ENCODE measurements at places on chromosomes 7 and 10.

GRCh38 chr10:123666318-123667236 is at the start of gene GPR26:
Gene GPR26, plus strand, starts transcription at chr10:123666355. Its CDS starts 53 bp downstream, at chr10:123666408.
- DNase-seq: no peak

DNA sequence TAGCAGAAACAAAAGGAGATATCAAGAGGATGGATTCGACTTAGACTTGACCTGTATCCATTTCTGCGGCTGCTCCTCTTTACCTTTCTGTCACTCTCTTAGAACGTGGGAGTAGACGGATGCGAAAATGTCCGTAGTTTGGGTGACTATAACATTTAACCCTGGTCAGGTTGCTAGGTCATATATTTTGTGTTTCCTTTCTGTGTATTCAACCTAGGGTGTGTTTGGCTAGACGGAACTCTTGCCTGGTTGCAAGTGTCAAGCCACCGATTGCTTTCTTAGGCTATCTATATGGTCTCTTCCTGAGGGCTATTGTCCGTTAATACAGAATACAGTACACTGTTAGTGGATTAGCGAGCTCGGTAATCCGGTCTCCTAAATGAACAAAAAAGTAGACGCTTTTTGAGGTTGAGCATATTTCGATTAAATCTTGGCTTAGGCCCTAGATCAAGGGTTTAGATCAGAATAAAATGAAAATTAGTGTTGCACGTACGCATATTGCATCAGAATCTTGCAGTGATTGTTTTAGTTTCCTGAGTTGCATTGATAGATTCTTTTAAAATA is 1.2 kb downstream of the PTEN start:
- no peak for DNase-seq

DNA sequence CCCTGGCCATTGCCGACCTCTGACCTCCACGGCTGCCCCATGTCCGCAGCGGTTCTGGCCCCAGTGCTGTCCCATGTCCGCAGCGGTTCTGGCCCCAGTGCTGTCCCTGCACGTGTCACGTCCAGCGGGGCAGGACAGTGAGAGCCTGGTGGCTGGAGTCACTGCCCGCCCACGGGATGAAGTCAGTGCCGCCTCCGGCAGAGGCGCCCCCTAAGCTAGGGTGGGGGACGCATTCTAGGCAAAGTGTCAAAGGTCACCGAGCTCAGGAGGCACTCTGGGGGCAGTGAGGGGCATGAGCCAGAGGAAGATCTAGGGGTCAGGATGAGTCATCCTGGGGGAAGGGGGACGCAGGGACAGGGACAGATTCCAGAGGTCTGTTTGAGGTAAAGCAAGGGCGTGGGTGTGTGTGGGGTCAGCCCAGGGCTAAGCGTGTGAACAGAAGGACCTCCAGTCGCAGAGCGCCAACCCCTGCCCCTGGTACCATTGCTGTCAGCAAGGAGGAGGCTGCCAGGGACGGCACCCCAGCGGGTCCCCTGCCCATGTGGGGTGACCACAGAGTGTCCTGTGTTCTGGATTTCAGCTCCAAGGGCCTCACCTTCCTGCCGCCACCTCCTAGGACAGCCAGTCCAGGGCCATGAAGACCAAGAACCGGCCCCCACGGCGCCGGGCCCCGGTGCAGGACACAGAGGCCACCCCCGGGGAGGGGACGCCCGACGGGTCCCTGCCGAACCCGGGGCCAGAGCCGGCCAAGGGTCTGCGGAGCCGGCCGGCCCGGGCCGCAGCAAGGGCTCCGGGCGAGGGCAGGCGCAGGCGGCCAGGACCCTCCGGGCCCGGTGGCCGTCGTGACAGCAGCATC is 665 bp downstream of the BHLHA15 start:
- no peak for DNase-seq

DNA sequence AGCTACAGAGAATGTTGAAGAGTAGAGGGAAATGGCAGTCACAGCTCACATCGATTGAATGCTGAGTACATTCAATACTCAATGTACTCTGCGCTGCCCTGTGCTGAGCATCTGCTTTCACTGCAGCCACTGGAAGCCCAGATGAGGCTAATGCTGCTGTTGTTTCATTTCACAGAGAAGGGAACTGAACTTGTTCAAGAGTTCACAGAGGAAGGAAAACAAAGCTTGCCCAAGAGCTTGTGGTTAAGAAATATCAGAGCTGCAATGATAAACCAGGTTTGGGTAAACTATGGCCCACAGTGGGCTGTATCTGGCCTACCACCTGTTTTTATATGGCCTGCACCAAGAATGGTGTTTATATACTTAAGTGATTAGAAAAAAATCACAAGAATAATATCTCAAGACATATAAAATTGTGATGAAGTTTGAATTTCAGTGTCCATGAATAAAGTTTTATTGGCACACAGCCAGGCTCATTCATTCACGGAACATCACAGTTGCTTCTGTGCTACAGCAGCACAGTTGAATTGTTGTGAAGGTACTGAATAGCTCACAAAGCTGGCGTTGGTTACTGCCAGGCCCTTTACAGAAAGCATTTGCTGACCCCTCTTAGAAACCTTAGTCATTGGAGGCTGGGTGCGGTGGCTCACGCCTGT is 64.1 kb downstream of the CFAP58 start:
- DNase-seq: no peak

- DNase-seq: peak; percentile 79
Measured at GRCh38 chr10:24952707-24953645, 570 bp upstream of the PRTFDC1 start.

DNA sequence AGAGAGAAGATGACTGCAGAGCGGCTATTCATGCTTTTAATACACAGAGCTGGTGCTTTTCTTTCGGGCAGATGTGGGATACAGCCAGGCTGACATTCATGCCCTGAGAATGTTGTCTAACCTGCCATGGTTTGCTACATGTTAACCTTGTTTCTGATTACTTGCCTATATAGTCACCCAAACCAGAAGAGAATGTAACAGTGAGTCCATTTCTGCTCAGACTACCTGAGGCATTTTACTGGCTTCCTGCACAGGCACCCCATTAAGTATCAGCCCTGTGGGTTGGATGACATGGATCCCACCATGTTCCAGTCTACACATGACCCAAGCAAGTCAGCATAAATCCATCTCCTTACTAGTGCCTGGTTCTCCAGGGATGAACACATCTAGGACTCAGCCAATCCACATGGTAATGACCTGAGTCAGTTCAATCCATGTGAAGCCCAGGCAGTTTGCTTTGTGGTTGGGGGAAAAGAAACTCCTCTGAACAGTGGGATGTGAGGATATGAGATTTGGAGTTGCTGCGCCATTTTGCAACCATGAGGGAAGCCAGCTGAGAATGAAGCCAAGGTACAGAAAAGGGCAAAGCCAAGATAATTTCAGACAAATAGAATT is 55.7 kb upstream of the MKX start:
- DNase-seq: no peak

- no peak for DNase-seq
Measured at GRCh38 chr7:5238500-5238899, 44.2 kb upstream of the SLC29A4 start.

DNA sequence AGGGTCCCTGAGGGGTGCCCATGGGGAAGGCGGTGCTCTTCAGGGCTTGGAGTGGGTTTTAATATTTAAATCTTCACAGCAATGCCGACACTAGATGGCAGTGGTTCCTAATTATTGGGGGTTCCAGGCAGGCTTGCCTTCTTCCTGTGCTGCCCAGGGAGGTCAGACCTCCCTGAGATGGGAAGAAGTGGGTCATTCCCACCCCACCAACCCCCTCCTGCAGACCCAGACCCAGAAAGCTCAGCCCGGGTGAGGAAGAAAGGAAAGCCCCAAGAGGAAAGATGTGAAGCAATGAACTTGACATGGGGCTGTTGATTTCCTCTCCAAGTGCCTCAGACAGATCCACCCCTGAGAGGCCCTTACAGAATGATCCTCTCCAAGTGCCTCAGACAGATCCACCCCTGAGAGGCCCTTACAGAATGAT is 85.1 kb upstream of the LANCL2 start:
- DNase-seq: peak; percentile 67

- no peak for DNase-seq
Measured at GRCh38 chr7:117767951-117768350, 105.3 kb downstream of the CTTNBP2 start.

- DNase-seq: no peak
Measured at GRCh38 chr10:122878799-122879338, 512 bp downstream of the FAM24B start.

GRCh38 chr7:35969066-35969465 is 168.2 kb downstream of the SEPTIN7 start:
- no peak for DNase-seq

GRCh38 chr10:65628493-65629139 is 1297.2 kb upstream of the LRRTM3 start:
- DNase-seq: no peak

DNA sequence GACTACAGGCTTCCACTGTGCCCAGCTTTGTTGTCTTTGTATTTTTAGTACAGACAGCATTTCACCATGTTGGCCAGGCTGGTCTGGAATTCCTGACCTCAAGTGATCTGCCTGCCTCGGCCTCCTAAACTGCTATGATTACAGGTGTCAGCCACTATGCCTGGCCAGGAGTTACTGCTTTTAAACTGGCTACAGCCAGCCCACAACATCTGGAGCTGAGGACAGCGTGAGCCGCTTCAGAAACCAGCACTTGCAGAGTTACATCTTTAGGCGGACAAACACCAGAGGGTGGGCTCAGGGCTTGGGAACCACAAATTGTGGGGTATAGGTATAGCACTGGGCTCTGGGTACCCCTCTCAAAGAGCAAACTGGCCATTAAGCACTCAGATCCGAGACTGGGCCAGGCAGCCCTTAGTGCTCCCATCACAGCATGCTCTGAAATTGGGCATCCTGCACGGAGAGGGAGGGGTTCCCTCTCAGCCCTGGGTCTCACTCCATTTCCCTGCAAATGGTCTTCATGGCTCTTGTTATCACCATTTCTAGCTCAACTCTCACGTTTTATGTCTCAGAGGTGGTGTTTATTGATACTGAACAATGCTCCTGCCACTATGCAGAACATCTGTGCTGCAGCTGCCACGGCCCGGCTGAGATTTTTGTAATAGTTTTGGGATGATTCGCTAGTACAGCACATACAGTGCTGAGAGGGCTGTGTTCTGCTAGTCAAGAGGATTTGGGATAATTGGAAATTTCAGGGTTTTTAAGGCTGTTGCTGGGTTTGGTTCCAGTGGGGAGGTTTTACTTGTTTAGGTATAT is 146.4 kb upstream of the LYZL2 start:
- peak; percentile 71 for DNase-seq

GRCh38 chr10:88702848-88703597 is 3.0 kb upstream of the LIPK start:
- DNase-seq: no peak

GRCh38 chr10:111103196-111103840 is 26.5 kb downstream of the ADRA2A start:
- no peak for DNase-seq

GRCh38 chr10:124703778-124704427 is 40.3 kb downstream of the FAM53B start:
- peak; percentile 78 for DNase-seq

GRCh38 chr10:85447690-85448089 is 918.9 kb downstream of the GRID1 start:
- DNase-seq: no peak

DNA sequence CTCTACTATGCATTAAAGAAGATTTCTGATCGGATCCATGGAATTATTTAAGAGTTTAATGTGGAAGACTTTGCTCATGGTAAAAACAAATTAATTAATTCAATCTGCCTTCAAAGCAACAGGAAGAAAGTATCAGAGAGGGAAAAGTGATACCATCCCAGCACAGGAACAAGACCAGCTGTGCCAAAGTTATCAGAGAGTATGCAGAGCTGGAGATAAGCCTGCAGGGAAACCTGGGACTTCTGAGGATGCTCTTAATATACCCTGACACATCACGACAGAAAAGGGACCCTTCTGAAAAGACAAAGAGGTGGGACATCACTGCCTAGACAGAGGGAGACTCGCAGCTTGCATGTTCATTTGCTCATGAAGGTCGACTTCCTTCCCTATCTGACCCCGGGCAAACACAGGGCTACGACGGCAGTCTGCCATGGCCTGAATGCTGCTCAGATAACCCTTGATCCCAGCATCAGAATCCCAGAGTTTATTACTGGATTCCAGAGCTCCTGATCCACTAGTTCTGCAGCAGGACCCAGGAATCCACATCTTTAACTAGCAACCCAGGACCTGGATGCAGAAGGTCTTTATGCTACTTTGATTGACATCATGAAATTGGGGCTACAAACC is 29.5 kb downstream of the FAM171A1 start:
- no peak for DNase-seq

GRCh38 chr10:132021046-132021445 is 39.3 kb upstream of the BNIP3 start:
- no peak for DNase-seq

- peak; percentile 88 for DNase-seq
Measured at GRCh38 chr7:139035586-139036353, at the start of gene ZC3HAV1L. Gene ZC3HAV1L, minus strand, starts transcription at chr7:139036042. Its CDS starts 25 bp downstream, at chr7:139036017.

GRCh38 chr10:87646192-87646909 is 13.3 kb upstream of the PAPSS2 start:
- DNase-seq: no peak

DNA sequence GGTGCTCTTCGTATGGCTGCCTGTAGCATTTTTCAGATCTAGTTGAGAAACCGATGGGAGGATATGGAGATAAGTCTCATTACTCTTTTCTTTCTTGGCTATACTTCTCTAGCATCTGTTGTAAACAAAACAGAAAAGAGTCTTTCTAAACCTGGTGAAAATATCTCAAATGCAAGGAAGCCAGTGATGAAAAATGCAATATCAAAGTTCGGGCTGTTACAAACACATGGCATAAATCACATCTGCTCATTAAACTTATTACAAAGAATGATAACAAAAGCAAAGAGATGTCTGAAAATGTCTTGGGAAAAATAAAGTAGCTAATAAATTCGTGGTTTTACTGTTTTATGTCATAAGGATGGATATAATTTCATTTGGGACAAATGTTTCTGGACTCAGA is 71.8 kb upstream of the IGFBP3 start:
- no peak for DNase-seq

- no peak for DNase-seq
Measured at GRCh38 chr7:132406039-132406438, 170.2 kb downstream of the PLXNA4 start.

GRCh38 chr7:47811632-47812380 is 136.5 kb downstream of the PKD1L1 start:
- no peak for DNase-seq

DNA sequence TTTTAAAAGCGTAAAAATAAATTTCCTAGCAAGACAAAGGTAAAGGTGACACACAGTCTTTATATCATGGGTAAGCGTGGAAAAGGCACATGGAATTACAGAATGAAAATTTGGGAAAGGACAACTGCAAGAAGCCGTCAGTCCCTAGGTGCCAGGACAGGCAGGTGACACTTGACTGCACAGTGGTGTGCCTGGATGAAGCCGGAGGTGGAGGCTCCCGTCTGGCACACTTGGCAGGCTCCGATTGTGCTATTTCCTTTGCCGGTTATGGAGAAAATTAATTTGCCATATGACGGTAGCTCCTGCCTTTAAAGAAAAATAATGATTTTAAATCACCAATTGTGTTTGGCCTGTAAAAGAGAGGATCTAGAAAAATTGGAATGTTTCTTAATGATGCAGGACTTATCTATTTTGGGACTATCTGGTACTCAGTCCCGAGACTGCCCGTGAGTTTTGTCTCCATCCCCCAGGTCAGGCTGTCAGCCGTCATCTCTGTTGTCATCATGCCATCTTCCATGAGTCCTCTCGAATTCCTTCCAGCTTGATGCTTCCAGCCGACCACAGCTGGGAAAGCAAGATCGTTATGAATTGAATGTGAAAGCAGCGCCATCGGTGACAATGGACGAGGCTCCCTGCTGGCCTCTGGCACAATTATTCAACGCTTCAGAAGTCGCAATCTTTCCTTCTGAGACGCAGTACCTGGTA is 56.2 kb upstream of the MGMT start:
- DNase-seq: peak; percentile 57

GRCh38 chr10:123558651-123559050 is 107.5 kb upstream of the GPR26 start:
- DNase-seq: no peak

- no peak for DNase-seq
Measured at GRCh38 chr10:37010741-37011140, 114.7 kb upstream of the ANKRD30A start.

All from hindlimb muscle (tissue), 1 donor.